ENCODE measurements at places on chromosomes 5 and 9.

DNA sequence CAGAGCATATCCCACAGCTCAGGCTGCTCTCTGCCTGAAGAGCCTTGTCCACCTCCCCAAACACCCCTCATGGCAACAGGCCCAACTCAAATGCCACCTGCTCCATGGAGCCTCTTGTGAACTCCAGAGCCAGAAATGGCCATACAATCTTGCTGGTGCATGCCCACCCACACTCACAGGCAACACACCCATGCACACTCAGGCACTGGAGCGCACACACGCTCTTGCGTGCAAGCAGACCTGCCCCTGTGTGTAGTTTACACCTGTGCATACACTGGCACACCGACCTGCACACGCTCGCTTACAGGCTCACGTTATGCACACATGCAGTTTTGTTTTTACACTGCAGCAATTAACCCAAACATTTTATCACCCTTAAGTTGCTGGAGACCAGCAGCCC is 40.0 kb downstream of the HRH2 start:
- DNase-seq = no peak

DNA sequence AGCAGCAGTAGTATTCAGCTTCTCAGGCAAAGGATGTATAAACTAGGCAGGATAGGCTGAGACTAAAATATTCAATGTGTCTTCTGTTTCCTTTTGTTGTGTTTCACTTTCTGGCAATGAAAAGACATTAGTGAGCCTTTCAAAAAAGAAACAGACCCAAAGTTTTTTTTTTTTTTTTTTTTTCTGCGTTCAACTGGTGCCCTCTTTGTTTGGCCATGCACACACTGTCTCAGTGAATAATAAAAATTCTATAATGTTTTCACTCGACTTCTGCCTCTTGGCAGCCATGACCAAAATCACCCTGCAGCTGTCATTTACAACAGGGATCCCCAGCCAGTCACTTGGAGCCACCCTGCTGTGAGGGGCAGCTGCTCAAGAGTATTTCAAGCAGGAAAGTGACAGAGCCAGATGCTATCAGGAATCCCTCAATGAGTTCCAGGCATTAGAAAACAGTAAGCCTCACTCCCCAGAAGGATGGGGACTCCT is 44.0 kb upstream of the MAN2A1 start:
- no peak for DNase-seq

- DNase-seq = no peak
Observed at GRCh38 chr5:148372166-148372725, 11.5 kb upstream of the FBXO38 start.

DNA sequence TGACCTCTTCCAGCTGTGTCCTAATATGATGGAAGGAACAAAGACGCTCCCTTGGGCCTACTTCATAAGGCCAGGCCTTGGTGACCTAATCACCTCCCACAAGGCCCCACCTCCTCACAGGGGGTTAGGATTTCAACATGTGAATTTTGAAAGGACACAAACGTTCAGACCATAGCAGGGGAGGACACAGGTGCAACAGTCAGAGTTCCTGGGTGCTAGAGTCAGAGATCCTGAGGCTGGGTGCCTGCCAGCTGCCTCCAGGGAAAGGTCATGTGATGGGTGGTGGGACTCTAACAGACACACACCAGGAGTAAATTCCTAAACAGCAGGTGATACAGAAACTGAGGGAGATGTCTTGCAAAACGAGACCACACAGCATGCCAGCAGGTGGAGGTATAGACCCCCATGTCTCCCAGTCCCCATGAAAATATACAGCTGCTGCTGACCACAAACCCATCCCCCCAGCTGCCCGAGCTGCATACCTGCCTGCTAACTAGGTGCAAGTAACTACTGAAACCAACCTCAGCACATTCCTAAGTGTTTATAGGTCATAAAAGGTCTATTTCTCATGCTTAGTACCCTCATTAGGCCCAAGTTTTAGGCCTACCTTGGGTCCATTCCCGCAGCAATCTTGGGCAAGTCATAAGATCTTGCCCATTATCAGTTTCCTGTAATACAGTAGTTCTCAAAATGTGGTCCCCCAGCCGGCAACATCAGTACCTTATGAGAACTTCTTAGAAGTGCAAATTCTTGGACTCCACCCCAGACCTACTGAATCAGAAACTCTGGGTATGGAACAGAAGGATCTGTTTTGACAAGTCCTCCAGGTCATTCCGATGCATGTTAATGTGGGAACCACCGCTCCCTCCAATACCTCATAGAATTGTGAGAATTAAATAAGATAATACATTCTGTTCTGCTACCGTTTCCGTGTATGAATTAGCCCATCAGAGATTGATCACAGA is 245.3 kb downstream of the ENC1 start:
- no peak for DNase-seq

GRCh38 chr5:171261361-171261760 is 47.7 kb upstream of the TLX3 start:
- DNase-seq = no peak

- no peak for DNase-seq
Observed at GRCh38 chr5:123659011-123659410, 147.0 kb downstream of the CSNK1G3 start.

GRCh38 chr9:76560481-76560922 is 101.5 kb downstream of the GCNT1 start:
- DNase-seq = no peak

DNA sequence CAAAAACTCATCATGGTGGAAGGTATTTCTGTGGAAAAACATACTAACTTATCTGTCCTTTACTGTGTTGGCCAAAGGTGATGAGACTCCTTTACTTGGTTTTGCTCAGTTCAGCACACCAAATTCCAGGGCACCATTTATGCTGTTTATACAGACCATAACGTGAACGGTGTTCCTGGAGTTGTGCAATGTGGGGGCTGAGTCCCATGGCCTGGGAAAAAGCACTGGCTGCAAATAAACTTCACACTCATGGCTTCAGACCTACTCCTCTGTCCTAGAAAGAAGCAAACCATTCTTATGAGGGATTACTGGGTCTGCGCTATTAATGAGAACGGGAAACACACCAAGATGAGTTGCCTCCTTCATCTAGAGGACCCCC is 10.4 kb downstream of the FREM1 start:
- DNase-seq = no peak

GRCh38 chr9:137198902-137199283 is 1.6 kb downstream of the TPRN start:
- DNase-seq = no peak

DNA sequence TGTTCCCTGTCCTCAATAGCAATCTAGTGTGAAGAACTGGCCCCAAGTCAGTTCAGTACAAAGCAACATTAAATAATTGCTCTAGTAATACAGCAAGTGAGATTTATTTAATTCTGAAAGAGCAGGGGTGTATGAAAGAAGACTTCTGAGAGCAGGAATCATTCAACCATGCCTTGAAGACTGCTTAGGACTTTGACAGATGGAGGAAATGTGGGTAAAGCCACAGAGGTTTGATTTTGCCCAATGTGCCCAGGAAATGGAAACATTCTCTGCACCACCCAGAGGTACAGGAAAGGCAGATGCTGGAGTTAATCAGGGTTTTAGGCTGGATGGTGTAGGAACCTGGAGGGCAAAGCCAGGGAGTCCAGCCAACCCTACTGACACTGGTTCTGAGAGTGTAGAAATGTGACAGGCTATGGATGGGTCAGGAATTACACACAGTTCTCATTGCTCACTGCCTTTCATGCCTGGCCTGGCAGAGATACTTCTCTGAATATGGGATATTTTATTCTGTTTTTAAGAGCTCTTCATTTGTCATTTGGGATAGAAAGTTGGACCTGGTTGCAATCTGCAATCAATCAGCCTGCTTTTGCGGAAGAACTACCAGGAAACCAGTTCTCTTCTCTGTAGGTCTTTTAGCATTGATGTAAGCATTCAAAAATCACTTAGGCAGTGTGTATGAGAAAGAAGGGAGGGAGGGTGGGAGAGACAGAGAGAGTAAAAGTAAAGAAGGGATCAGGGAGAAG is 88.3 kb downstream of the BRINP1 start:
- no peak for DNase-seq

GRCh38 chr9:131008563-131008908 is 438 bp upstream of the LAMC3 start:
- no peak for DNase-seq

- no peak for DNase-seq
Observed at GRCh38 chr5:2332521-2332920, 419.0 kb downstream of the IRX2 start.

GRCh38 chr5:1568201-1568979 is 44.6 kb upstream of the LPCAT1 start:
- DNase-seq = no peak

DNA sequence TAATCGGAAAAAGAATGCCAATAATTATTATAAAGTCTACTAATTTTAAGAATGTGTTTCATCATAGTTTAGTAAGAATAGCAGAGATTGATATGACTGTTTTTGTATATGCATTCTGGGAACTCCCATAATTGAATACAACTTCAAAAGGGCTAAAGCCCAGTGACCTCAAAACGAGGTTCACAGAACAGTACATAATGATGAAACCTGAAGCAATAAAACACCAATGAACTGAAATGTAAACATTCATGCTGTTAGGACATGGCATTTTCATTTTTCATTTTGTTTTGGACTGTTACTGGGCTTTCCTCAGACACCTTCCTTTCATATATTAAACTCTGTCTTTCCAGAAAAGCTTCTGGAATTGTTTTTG is 684 bp upstream of the JMY start:
- no peak for DNase-seq

- no peak for DNase-seq
Observed at GRCh38 chr9:106023455-106023854, 329.1 kb downstream of the TMEM38B start.

- DNase-seq = peak; percentile 63
Observed at GRCh38 chr9:77978086-77978781, 53.4 kb downstream of the GNAQ start.

DNA sequence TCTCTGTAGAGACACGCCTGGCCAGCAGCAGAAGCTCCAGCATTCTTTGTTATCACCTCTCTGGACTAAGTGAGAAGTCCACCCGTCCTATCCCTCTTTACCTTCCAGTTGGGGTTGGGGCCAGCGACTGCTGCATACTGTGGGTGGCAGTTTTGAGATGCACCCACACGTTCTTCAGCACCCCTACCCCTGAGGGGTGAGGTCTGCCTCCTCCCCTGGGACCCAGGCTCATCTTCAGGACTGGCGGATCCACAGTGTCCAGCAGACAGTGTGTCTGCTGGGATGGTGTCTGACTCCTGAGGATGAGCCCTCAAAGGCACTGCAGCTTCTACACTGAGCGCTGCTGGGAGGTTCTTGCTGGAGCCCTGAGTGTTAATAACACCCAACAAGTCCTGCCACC is 78.8 kb downstream of the GADD45G start:
- no peak for DNase-seq

DNA sequence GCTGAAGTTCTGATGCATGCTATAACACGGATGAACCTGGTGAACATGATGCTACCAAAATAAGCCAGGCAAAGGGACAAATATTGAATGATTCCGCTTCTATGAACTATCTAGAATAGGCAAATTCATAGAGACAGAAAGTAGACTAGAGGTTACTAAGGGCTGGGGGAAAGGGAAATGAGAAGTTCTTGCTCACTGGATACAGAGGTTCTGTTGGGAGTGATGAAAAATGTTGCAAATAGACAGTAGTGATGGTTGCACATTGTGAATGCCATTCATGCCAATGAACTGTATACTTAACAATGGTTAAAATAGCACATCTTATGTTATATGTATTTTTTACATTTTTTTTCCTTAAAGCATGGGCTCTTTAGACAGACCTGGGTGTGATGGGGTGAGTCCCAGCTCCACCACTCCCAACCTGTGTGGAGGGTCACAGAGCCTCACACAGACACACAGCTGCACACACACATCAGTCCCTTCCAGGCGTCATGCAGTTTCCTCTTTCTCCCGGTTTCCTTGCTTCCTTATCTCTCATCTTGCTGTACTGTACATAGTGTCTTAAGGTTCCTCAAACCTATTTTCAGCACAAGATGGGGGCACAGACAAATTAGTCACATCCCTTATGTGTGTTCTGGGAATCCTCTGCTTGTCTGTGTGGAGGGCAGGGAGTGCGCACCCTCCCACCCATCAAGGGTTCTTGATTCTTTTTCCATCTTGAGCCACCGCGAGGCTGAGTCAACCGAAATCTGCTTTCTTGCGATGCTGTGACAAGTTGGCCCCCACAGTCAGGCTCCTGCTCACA is 192.9 kb downstream of the CRB2 start:
- peak; percentile 93 for DNase-seq

GRCh38 chr5:133269691-133270090 is 217.9 kb downstream of the HSPA4 start:
- DNase-seq = no peak

DNA sequence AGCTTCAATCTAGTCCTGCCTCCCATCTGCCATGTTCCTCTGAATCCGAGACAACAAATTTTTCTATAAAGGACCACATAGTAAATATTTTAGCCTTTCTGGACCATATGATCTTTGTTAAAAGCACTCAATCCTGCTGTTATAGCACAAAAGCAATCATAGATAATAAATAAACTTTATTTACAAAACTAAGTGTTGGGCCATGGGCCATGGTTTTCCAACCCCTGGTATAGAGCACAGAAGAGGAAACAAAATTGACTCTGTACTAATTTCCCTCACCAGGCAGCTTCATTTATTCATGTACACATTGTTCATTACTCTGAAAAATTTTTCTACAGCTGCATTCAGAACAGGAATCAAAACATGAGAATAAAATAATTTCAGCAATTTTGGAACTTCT is 288.9 kb downstream of the AGTPBP1 start:
- no peak for DNase-seq

- DNase-seq = peak; percentile 0
Observed at GRCh38 chr5:147051193-147051592, 172.6 kb upstream of the PPP2R2B start.

GRCh38 chr5:116577064-116577788 is 2.6 kb upstream of the SEMA6A start:
- DNase-seq = no peak

GRCh38 chr5:83283761-83284160 is 187.8 kb upstream of the VCAN start:
- DNase-seq = no peak

DNA sequence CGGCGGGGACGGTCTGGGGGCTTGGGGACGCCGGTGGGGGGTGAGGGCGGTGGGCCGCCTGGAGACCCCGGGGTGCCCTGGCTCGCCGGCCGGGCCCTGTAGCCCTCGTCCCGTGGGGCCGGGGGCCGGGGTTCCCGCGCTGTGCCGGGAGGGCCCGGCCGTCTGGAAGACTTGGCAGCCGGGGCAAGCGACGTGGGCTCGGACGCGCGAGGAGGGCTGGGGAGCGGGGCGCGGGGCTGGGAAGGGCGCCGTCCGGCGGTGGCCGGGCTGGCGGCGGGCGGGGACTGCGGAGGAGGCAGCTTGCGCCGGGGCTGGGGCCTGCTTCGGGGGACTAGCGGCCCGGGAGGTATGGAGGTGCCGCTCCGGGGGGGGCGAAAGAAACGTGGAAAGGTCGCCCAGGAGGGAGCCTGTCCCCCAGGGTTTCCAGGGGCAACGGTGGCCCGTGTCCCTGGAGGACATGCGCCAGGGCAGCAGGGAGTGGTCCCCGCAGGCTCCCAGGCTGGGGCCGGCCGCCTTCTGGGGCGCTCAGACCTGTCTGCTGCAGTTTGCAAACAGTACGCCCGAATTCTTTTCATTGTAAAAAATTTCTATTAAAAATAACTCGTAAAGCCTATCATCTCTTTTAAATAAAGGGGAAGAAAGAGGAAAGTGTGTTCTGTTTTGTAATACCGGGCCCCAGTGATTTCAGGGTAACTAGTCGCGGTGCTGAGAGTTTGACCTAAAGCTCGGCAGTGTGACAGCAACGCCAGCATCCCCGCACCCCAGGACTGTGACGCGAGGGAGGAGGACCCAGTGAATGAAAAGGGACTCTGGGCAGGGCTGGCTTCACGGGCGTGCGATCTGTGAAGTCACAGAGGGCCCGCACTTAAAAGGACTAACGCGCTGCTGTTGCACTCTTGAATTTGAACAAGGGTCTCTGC is 752 bp upstream of the ANKH start:
- DNase-seq = peak; percentile 32

GRCh38 chr5:1594357-1595106 is 70.8 kb upstream of the LPCAT1 start:
- peak; percentile 49 for DNase-seq

All from KBM-7 (cell line).